ENCODE measurements at places on chromosomes 2 and 18.

DNA sequence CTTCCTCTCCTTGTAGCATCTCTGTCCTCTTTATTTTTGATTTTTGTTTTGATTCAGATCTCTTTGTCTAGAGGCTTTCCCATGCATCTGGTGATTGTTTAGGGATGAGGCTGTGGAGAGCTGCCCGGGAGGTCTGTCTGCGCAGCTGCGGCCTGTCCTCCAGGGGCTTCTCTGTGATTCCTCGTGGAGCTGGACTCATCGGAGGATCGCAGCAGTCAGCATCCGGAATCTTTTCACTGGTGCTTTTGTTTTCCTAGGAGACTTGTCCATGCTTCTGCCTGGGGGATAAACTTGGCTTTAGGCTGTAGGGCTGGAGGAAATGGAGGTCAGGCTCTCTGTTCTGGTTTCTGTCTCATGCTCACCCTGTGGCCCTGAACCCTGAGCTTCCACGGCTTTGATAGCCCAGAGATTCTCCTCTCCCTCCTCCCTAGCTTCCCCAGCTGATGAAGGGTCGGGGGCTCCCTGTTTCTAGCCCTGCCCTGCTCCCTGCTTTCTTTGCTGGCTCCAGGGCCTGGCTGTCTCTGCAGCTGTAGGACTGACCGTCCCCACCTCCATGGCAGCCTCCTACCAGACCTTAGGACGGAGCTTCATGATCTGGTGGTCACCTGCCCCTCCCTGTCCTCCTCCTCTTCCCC is 35.5 kb downstream of the ZNF532 start:
- DNase-seq = no peak

DNA sequence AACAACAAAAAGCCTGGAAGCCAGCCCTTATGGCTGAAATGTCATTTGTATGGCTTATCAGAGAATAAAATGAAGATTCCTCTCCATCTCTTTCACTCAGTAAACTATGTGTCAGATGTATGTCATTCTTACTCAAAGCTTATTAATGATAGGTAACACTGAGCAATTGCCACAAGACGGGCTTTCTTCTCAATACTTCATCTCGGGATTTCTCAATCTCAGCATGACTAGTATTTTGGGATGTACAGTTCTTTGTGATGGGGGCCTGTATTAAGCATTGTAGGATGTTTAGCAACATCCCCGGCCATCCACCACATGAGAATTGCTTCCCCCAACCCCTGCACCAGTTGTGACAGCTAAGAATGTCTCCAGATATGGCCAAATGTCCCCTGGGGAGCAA is 80.2 kb downstream of the MREG start:
- DNase-seq = no peak

DNA sequence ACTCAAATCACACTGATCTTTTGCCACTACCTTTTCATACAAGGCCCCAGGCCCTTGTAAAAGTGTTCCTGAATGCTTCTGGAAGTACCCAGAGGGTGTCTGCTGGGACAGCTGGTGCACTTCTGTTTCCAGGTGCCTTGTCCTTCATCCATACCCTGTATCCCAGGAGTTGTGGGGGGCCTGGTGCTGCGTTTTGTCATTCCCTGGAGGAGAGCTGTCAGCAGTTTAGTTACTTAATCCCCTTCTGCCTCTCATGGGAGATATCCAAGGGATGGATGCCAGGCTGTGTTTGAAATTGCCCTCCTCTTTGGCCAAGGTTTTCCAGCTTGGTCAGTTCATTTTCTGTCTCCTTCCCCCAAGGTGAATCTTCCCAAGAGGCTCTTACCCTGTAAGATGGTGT is 158.3 kb downstream of the WDSUB1 start:
- DNase-seq = no peak

DNA sequence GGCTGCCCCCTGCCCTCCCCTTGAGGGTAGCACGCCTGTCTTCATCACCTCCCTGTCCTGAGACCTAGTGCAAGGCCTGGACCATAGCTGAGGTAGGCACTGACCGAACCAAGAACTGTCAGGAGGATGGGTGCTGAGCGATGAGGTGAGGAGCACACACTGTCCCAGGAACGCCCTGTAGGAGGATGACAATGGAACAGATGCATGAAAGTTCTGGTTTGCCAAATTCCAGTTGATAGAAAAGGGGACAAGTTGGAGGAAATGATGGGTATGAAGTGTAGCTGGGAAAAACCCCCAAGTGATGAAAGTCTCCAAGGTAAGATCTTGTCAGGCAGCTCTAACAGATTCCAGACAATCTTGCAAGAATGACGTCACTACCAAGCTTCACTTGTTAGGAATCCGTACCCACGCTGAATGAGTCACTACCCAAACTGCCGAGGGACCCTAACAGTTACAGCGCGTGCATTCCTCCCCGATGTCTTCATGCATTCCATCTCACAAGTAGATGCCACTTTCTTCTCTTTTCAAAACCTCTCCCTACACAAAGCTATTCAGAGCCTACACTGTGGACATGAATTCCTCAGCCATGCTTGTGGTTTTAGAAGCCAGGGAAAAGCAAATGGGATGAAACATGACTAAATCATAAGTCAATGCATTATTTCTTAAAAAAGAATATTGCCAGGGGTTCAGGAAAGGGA is 27.6 kb downstream of the MRPL33 start:
- DNase-seq = peak; percentile 100

DNA sequence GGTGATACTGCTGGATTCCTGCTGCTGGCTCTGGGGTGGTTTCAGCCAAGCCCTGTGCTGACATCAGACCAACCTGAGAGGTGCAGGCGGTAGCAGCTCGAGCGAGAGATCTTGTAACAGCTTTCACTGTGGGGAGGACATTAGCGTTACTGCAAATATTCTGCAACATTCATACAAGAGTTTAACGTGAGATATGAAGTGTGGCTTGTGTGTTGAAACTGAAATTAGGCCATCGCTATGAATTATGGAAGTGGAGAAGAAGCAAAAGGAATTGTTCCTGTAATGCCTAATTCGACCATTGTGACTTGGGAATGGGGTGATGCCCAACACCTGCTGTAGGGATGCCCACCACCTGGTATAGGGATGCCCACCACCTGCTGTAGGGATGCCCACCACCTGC is 6.5 kb upstream of the MLPH start:
- DNase-seq = no peak

DNA sequence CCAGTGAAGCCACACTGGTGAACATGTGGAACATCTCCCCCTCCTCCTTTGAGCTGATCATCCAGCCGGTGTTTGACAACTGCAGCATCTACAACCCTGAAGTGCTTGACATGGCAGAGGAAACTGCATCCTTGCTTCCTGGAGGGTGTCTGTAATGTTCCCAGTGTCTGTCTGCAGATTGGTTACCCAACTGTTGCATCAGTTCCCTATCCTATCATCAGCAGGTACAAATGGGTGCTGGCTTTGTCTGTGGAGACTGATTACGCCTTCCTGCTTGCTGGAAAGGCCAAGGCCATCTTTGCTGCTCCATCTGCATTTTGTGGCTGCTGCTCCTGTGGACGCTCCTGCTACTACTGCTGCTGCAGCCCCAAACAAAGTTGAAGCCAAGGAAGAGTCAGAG is 83.5 kb downstream of the SKA1 start:
- no peak for DNase-seq

GRCh38 chr2:220188031-220188430 is 560.6 kb downstream of the SLC4A3 start:
- peak; percentile 86 for DNase-seq

Data from Daoy (cell line).